ENCODE measurements at places on chromosomes 6 and 20.

- no peak for DNase-seq
Observed at GRCh38 chr20:19598117-19598850, 159.8 kb upstream of the RIN2 start.

DNA sequence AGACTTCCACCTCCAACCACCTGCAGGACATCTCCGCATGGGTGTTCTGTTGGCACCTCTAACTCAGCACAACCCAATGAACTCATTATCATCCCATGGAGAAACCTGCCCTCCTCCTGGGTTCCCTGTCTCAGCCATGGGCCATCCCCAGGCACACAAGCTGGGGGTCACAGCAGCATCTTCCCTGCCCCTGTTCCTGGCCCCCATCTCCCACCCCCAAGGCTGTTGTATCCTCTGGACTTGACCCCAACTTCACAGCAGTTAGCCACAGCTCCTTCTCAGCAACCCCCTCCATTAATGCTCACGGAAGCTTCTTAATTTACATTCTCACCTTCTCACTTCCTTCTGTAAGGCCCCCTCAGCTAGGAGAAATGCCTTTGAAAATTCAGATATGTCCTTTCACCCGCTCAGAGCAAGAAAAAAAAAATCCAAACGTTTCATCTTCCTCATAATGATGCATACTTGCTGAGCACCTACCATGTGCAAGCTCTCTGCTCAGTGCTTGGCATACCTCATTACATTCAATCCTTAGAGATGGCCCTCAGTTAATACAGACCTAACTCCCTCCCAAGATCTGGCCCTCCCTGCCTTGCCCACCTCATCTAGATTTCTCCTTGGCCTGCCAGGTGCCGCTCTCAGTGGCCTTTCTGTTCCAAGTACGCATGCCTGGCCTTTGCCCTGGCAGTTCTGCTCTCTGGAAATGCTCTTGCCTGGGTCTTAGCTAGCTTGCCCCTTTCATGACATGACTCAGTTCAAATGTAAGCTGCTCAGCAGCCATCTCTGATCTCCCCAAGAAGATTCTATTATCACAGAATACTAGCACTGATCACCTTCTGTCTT, 2.5 kb upstream of the NELFCD start:
- DNase-seq: no peak

GRCh38 chr6:78492351-78493017, 374.9 kb upstream of the IRAK1BP1 start:
- DNase-seq: no peak

- DNase-seq: no peak
Observed at GRCh38 chr6:2799936-2800527, 34.8 kb downstream of the WRNIP1 start.

All from fibroblast of skin of abdomen (primary cell).